ENCODE measurements at places on chromosomes 2 and 18. TPM values are rescaled to one million over a fixed set of nuclear protein-coding genes. Genes with fewer than 3 reads are reported as not detected.

UGT1A7 gene
- not detected for total RNA-seq

DNA sequence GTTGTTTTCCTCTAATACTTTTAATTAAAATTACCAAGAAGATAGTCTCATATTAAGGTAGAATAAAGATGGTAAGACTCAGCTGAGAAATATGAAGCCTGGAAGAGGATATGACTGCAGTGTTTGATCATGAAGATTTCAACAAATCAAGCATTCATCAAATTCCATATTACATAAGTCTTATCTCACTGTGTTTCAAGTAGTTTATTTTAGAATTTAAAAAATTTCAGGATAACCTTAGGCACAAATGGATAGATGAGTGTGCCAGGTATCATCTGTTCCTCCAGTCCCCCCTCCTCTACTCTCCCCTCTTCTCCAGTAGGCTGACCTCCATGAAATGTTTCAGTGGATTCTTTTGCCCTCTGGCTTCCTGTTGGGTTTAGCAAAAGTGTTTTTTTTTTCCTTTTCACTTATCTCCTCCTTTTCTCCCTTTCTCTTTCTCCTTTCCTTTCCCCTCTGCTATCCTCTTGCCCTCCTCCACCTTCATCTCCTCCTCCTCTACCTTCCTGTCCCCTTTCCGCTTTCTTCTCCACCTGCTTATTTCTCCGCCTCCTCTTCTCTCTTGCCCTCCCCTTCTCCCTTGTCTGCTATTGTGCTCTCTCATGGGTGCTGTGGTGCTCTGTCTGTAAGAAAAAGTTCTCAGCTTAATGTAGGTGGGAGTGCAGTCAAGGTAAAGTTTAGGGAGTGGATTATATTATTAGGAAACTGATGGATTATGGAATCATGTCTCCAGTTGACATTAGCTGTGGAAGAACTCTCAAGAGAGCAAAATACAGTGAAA lies 72.8 kb downstream of the ABI2 start:
- DNase-seq = no peak

- DNase-seq = no peak
These were observed 82.6 kb upstream of the TNP1 start for GRCh38 chr2:216942465-216942864.

GRCh38 chr18:67318651-67319050 lies 197.9 kb downstream of the DSEL start:
- no peak for DNase-seq

DNA sequence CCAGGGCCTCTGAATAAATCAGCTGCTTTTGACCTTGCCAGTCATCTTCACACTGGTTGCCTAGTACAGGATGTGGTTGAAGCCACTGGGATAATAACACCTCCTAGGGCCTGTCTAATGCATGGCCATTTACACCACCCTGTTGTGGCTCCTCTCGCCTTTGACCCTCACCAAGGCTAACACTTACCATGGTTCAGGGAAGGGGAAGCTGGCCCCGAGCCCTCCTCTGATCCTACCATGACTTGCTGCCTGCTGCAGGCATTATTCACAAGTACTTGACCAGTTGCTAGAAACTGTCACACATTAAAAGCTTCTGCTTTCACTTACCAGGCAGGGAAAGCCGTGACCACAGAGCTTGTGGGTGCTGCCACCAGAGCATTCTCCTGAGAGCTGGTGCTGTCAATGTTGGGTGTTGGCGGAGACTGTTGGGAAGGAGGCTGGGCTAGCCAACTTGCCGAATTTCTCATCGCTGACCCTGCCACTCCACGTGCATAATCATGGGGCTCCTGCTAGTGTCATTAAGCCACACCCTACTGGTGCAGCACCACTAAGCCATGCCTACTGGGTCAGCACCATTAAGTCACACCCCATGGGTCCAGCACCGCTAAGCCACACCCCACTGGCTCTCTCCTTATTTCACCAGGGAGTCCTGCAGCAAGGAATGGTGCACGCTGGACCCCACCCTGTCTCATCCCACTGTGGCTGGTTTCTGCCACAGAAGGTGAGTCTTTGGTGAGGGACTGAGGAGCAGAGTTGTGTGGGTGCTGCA lies 47.0 kb upstream of the TTC39C start:
- no peak for DNase-seq

GRCh38 chr2:231720987-231721966 lies 13.0 kb downstream of the PTMA start:
- DNase-seq = no peak

DNA sequence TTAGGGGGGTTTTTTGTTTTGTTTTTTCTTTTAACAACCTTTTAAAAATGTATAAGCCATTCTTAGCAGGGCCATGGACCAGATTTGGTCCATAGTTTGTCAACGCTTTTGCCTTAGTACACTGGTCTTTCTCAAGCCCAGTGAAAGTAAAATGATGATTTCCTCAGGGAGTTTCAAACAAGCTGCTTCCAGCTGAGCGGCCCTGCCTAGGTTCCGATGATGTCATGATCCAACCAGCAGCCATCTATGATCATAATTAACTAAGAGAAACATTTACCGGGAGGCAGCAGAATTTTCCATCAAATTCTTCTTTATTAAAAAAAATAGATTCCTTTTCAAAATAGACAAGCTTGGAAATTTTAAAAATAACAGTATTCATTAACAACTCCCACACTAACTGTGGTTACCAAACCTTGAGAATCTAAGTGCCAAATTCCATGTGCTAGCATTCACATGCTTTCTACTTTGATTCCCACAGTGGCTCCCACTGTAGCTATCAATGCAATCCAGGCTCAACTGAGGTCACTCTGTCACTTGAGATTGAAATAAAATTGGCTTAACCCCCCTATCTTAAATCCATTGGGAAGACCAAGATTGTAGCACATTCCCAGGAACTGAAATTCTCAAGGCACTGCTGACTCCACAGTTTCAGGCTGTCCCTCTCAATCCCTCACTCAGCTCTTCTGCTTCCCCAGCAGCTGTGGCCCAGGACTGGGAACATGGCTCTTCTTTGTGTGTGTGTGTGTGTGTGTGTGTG lies 148.9 kb downstream of the RNF152 start:
- DNase-seq = peak; percentile 70

DNA sequence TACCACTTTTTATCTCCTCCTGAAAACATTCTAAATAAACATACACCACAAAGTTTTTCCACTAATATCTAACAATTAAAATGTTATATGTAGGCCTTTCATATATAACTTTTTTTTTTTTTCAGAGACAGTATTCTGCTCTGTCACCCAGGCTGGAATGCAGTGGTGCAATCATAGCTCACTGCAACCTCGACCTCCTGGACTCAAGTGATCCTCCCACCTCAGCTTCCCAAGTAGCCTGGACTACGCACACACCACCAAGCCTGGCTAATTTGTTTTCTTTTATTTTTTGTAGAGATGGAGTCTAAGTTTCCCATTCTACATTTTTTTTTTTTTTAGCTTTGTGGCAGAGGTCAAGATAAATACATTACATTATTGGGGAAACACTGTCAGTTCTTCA lies 1612.6 kb upstream of the NXPH2 start:
- DNase-seq = no peak

- no peak for DNase-seq
These were observed at the start of gene GALR1 for GRCh38 chr18:77249569-77250500. Gene GALR1 (plus strand): TSS chr18:77249848. CDS start chr18:77250549, 701 bp downstream.

DNA sequence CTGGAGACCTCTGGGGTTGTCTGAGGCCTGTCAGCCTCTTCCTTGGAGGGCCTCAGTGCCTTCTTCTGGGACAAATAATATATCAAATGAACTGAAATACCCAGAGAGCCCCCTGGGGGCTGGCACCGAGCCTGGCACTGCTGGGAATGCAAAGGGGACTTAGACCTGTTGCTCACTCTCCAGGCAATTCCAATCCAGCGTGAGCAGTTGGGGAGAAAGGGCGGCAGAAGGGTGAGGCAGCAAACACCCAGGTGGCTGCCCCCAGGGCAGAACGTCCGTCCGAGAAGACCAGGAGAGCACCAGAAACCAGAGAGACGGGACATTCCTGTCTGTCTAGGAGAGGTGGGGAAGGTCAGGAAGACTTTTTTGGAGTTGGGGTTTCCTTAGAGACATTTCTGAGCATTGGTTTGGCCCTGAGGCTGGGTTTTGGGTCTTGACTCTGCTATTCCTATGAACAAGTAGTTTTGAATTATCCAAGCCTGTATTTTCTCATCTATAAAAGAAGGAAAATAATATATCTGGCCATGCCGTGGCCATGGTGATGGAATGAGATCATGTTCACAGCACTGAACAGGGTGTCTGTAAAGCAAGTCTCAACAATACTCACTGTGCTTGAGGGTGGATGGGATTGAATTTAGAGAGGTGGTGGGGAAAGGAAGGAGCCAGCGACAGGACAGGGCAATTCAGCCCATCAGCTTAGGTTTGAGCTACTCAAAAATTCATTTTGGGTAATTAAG lies 44.3 kb upstream of the ZBTB7C start:
- no peak for DNase-seq

VWA3B gene
- 0.32 TPM for total RNA-seq

DNA sequence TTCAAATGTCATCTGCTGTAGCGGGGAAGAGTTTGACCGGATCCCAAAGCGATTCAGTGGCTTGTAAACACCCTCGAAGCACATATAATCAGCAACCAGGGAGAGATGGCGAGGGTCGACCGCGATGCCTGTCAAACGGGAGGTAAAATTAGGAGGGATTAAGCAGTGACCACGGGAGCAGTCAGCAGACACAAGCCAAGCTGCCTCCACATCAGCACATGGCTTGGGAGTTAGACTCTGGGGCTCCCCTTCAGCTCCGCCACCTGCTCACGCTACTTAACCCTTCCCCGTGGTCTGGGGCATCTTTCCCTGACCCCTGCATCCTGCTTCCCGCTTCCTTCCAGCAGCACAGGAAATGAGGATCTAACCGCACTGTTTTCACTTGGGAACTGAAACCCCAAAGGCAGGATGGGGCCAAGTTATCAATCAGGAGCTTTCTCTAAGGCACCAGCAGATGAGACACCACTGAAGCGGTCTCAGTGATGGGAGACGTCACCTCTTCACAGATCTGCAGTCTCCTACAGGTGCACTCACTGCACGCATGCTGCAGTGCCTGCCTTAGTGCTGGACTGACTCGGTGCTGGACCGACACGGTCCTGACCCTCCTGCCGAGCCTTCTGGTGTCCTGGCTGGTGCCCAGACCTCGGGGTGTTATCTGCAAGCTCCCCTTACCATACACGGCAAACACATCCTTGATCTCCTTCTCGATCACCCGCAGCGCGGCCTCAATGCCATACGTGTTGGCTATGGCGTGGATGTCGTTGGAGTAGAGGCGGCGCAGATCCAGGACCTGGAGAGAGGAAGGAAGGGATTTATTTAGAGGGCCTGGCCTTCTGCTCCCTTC lies 77.5 kb downstream of the POLR1A start:
- DNase-seq = no peak

C2orf66 gene
- not detected for total RNA-seq

DNA sequence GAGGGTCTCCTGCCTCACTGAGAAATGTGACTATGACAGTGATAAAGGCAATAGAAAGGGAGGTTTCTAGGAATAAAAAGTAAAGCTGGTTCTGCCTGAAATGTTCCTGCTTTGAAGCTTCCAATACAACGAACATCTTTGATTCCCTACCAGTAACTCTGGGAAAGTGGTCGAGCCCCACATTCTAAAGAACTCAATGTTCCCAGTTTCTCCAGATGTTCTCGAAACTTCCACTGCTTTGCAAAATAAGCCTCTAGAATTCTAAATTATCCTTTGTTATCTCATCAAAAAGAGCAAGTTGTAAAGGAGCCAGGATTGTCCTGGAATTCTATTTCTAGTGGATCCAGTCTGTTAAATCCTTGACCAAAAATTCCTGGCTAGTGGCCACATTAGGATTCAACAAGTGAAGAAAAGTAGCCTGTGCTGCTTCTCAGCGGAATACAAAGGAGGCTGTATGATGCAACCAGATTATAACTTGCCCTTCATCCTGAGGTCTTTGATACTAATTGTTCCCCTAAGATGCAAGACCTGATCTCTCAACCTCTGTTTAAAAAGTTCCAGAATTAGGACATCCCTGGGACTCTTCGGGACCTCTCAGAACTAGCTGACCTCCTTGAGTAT lies 8.4 kb downstream of the SCN7A start:
- no peak for DNase-seq

DNA sequence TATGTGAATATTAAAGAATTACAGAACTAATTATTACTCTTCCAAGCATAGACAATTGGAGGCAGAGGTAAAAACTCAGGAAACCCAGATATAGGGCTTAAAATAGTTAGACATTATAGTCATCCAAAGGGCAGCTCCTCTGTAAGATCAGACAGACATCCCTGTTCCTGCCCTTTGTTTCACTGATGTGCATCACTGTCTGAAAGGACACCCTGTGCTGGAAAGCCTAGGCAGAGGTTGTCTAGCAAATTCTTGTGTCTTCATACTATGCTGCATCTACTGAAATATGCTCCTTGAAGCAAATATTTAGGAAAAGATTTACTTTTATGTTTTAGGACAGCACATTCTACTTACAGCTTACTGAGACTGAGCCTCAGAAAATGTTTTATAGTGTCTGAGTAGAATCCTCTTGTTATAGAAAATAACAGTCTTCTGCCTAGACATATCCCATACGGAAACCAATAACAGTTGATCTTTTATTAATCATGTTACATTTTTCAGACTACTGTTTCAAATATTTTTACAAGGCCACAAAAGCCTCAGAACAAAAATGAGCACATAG lies 977.3 kb upstream of the CDH2 start:
- DNase-seq = no peak

RTP5 gene
- not detected for total RNA-seq

ERBB4 gene
- 11.5 TPM for total RNA-seq

All from Right ventricle myocardium superior (tissue), 1 donor.